ENCODE measurements at places on chromosomes 6 and 20.
A peak's percentile ranks its signal among the peaks of the same experiment; 100 is the strongest.

DNA sequence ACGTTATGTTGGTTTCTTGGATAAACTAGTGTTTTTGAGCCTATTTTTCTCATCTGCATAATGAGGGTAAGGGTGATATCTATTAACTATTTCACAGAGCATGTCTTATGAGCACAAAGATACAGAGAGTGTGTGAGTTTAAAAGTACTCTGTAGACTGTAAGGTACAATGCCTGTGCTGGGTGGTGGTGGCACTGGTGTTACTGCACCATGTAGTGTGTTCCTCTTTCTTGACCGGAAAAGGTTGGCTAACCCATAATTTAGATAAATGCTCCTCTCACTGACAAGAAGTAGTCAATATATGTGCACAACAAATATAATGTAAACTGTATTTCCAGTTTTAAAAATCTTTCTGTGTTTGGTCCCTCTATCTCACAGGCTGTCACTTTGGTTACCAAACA, 116.2 kb upstream of the MMS22L start:
- no peak for DNase-seq

- DNase-seq, result no peak
These were observed 256.1 kb upstream of the PLCB4 start for GRCh38 chr20:8812817-8813216.

GRCh38 chr6:95848717-95849116, 167.1 kb upstream of the FUT9 start:
- no peak for DNase-seq

GRCh38 chr6:49898904-49899566, 32.7 kb upstream of the CRISP1 start:
- no peak for DNase-seq

DNA sequence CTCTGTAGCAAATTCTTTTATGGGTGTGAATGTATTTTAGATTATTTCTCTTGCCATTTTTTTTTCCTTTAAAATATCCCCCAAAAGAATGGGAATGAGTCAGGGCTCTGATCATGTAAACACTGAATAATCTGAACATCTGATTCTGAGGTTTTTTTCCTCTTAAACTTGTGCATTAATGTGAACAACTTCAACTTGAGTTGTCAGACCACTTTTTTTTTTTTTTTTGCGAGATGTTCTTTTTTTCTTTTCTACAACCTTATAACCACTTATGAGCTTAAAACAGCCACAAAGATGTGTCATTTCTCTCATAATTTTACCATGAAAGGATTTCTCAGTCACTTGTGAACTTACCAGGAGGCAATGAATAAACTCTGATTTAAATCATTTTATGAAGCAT, 85.3 kb downstream of the TBC1D7 start:
- DNase-seq, result no peak

- no peak for DNase-seq
These were observed 16.2 kb downstream of the GABRR2 start for GRCh38 chr6:89298680-89299465.

DNA sequence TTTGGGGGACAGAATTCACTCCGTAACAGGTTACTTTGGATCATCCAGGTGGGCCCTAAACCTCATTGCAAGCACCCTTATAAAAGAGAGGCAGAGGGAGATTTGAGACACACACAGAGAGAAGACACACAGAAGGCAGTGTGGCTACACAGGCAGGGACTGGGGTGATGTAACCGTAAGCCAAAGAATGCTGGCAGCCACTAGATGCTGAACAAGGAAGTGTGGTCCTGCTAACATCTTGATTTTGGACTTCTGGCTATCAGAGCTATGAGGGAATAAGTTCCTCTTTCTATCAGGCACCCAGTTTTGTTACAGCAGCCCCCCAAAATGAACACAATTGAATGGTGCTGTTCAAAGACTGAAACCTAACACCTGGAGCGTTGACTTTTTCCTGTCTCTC, 191.3 kb upstream of the MYLIP start:
- DNase-seq, result no peak

DNA sequence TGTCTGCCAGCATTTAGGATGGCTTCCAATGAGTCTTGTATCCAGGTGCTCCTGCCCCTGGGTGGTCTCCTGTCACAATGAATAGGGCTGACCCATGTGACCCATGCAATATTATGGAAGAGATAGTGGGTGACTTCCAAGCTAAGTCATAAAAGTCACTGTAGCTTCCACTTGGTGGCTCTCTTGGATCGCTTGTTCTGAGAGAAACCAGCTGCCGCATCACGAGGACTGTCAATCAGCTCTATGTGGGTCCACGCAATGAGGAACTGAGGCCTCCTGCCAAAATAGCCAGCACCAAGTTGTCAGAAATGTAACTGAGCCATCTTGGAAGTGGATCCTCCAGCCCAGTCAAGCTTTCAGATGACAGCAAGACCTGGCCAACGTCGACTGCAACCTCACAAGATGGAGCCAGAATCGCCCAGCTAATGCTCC, 14.9 kb upstream of the MATN4 start:
- DNase-seq, result no peak

DNA sequence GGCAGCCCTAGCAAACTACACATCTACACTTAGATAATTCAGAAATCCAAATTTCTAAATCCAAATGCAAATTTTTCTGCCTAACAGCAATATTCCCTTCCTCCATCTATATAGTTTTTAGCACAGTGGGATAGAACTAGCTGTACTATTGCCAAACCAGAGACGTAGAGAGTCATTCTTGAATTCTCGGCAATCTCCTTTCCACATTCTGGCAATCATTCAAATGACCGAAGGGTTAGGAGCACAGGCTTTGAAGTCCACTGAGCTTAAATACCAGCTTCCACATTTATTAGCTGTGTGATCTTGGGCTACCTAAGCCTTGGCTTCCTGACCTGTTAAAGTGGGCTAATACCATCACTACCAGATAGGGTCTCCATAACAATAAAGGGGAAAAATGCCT, 3.1 kb upstream of the RPS12 start:
- no peak for DNase-seq

- peak; percentile 76 for DNase-seq
These were observed 558 bp downstream of the XKR7 start for GRCh38 chr20:31968291-31969126.

GRCh38 chr20:53547664-53548239, 45.9 kb downstream of the ZNF217 start:
- DNase-seq, result no peak

- DNase-seq, result no peak
These were observed 123.4 kb downstream of the C6orf118 start for GRCh38 chr6:165186041-165186440.

DNA sequence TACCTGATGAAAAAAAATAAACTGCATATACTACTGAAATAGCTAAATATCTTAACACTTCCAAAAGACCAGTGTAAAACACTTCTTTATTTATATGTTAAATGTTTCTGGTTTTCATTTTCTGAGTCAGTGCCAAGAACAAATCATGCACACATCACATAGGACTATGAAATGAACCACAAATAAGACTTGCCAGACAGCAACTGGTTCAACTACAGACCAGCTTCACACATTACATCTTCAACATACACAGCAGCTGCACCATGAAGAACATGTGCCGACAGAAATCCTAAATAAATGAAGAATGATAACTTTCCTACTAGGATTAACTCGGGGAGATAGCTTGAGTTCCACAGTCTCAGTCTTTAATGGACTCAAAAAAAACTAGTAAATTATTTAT, 168.3 kb upstream of the STXBP5 start:
- no peak for DNase-seq

DNA sequence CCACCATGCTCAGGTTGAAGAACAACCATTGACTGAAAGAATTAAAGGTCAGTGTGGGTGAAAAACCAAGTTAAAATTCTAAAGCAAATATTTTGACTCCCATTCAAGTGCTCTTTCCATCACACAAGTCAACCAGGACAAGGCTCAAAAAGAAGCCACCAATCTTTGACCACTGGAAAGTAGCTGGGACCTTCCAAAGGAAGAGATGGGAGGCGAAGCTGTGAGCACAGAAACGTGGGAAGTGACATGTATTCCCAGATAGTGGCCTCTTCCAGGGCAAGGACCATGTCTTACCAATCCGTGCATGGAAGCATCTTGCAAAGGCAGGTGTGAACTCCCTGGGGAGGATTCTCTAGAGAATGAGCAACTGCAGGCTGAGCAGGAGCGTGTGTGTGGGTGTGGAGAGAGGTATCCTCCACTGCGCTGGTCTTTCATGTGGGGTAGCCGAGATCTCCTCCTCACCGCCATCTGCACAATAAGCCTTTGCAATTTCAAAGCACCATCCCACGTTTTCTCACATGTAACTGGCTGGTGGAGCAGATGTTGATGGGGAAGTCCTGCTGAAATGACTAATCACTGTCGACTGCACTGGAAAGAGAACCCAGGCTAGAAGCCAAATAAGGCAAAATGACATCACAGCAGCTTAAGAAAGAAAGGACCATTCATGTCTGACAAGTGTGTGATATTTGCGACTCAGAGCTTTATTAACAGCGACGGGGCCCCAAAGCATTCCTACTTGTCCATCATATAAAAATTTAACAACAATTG, 189.4 kb upstream of the RREB1 start:
- peak; percentile 4 for DNase-seq

DNA sequence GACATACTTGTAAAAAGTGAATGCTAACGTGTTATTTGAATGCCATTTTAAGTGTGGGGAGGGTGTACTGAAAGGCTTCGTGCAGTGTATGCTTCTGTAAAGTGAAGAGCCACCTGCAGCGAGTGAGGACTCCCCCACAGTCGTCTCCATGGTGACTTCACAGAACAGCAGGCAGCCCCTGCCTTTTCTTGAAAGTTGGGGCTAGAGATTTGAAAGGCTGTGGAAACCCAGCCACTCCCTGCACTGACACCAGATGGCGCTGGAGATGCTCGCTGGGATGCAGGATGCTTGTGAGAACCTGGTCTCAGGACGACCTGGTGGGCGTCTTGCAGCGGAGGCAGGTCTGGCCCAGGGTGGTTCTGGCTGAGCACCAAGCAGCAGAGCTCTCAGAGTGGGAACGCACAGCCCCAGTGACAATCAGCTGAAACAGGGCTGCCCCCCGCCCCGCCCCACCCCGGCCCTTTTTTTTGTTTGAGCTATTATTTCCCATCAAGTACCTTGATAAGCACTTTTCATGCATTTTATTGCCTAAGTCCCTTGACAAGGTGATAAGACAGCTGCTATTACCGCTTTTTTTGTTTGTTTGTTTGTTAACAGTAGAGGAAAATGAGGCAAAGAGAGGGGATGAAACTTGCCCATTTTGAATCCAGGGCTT, 150.3 kb downstream of the SYCP2 start:
- no peak for DNase-seq

- DNase-seq, result no peak
These were observed 104.9 kb upstream of the NXT1 start for GRCh38 chr20:23245553-23246181.

GRCh38 chr20:19453410-19453809, 241.0 kb downstream of the SLC24A3 start:
- no peak for DNase-seq

DNA sequence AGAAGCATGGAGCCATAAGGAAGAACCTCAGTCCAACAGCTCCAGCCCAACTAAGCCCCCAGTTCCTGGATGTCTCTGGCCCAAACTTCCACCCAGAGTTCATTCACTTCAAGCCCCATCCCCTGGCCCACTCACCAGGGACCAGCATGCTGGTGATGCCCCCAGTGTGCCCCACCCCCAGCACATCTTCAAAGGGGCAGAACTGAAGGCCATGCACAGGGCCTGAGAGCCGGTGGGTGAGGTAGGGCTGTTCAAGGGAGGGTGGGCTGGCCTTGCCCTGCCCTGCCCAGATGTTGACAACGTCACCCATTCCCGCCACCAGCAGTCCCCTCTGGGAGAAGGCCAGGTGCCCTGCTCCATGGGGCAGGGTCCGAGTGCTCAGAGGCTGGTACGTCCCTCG, 3.6 kb downstream of the B3GALT4 start:
- DNase-seq, result no peak

GRCh38 chr6:11323666-11324452, 91.4 kb upstream of the NEDD9 start:
- DNase-seq, result no peak

DNA sequence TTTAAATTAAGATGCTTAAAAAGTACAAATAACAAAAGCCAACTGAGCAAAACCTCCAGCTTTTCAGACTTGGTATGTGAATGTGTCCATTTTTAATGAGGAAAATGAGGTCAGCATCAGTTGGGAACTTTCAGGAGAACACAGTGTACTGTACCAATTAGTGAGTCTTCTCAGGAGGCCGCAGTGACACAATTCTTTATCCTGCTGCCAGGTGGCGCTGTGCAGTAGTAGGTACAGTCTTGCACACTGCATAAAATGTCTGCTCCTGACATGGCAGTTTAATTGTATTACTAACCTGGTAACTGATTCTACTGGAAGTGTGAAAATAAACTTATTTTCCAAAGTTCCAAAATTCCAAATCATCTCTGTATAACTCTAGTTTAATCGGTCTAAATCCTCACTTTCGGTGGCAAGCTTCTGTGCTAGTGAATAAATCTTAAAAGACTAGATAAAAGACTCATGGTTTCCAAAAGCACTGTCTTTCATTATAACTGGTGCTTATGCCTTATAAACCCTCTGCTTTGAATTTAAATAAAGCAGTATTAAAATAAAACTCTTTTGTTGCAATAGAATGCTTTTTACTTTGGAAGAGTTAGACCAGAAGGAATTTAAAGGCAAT, 214.8 kb upstream of the MMS22L start:
- DNase-seq, result peak; percentile 16

- DNase-seq, result no peak
These were observed 589 bp upstream of the PDCD2 start for GRCh38 chr6:170584954-170585498.

- no peak for DNase-seq
These were observed 64.8 kb upstream of the NAA20 start for GRCh38 chr20:19952392-19952791.

GRCh38 chr6:125154118-125154760, 666 bp downstream of the TPD52L1 start:
- DNase-seq, result no peak

GRCh38 chr6:137676888-137677287, 182.7 kb upstream of the OLIG3 start:
- no peak for DNase-seq

DNA sequence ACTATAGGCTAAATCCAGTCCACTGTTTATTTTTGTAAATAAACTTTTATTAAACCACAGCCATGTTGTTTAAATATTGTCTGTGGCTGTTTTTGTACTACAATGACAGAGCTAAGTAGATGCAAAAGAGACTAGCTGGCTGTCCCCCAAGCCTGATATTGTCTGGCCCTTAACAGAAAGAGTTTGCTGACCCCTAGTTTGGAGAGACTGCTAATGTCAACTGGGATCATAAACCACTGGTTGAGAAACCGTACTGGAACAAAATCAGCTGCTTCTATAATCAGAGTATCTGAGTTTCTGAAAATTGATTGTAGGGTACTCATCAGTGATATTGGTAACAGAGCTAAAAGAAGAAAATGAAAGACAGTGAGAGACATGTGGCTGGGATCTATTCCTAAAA, 102.6 kb upstream of the FAM184A start:
- no peak for DNase-seq

GRCh38 chr6:79241228-79241627, 6.7 kb upstream of the HMGN3 start:
- no peak for DNase-seq

Data from stimulated activated CD8-positive, alpha-beta memory T cell treated with anti-CD3 and anti-CD28 coated beads, Interleukin-15, amount 100 ng/mL, for 24 hours (primary cell).